T-helper 1 cell (primary cell): ENCODE measurements at places on chromosomes 6 and 20.
A peak's percentile ranks its signal among the peaks of the same experiment; 100 is the strongest.

- DNase-seq, result no peak
These were observed 155.6 kb downstream of the DTNBP1 start for GRCh38 chr6:15507221-15507620.

DNA sequence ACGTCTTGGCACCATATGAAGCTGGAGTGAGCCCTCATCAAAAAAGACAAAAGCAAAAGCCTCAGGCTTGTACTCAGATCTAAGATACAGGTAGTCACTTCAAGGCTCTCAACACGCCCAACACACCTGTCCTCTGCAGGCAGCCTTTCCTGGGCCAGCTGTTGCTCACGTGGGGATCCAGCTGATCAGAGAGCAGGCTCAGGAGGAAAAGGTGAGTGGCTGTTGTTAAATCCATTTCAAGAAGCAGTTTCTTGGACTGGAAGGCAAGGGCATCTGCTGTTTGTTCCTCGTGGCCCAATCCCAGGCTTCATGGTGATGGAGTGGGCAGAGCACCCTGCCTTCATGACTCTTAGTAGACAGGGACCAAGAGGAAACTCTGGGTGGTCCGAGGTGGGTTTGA lies 39.6 kb downstream of the ELMO2 start:
- no peak for DNase-seq

DNA sequence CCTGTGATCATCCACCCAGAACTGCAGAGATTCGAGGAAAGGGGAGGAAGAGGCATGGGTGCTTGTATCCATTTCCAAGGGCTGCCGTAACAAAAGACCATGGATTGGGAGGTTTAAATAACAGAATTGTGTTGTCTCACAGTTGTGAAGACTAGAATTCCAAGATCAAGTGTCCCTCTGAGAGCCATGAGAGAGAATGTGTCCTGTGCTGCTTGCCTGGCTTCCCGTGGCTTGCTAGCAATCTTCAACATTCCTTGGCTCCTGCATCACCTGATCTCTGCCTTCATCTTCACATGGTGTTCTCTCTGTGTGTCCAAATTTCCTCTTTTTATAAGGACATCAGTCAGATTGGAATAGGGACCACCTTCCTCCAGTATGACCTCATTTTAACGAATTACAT lies 69.8 kb downstream of the CDC40 start:
- no peak for DNase-seq

GRCh38 chr6:3013486-3013885 lies 13.8 kb downstream of the NQO2 start:
- DNase-seq, result no peak

GRCh38 chr6:30322527-30323501 lies 3.9 kb upstream of the TRIM39 start:
- DNase-seq, result no peak

- no peak for DNase-seq
These were observed 128.2 kb downstream of the SASH1 start for GRCh38 chr6:148470606-148471465.

GRCh38 chr6:155740781-155741399 lies 285.3 kb upstream of the NOX3 start:
- no peak for DNase-seq

- DNase-seq, result peak; percentile 68
These were observed 19.5 kb upstream of the UBE2J1 start for GRCh38 chr6:89371849-89372505.

DNA sequence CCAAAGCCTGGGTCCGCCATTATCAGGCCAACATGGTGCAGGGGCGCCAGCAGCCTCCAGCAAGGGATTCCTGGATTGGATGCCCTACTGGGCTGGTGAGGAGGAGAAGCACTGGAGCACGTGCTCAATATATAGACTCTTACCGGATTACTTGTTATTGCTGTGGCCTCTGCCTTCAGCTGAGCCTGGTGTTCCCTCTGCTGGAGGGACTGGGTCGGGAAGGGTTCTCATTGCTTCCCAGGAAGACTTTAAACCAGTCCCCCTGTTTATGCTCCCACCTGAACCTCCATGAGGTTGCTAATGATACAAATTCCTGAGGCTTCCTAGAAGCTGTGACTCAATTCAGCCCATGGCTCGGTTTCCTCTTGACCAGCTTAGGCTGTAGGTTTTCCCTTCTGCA lies 186.7 kb upstream of the ARID1B start:
- no peak for DNase-seq

GRCh38 chr20:56453352-56453751 lies 15.1 kb upstream of the RTF2 start:
- no peak for DNase-seq

DNA sequence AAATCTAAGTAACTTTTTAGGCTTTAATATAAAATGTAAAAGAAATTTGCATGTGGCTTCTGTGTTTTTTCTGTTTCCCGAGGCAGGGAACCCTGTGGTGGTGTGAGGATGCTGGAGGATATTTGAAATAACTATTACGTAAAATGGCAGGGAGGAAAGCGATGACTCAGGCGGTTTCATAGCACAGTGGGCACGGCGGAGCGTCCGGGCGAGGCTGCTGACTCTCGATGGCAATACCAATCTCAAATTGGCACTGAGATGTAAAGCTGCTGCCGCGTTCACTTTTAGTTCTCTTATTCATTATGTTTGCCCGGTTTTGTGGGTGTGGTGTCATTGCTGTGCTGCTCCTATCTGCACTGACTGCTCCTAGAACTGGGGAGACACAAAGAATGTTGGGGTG lies 254.3 kb downstream of the THBS2 start:
- no peak for DNase-seq

DNA sequence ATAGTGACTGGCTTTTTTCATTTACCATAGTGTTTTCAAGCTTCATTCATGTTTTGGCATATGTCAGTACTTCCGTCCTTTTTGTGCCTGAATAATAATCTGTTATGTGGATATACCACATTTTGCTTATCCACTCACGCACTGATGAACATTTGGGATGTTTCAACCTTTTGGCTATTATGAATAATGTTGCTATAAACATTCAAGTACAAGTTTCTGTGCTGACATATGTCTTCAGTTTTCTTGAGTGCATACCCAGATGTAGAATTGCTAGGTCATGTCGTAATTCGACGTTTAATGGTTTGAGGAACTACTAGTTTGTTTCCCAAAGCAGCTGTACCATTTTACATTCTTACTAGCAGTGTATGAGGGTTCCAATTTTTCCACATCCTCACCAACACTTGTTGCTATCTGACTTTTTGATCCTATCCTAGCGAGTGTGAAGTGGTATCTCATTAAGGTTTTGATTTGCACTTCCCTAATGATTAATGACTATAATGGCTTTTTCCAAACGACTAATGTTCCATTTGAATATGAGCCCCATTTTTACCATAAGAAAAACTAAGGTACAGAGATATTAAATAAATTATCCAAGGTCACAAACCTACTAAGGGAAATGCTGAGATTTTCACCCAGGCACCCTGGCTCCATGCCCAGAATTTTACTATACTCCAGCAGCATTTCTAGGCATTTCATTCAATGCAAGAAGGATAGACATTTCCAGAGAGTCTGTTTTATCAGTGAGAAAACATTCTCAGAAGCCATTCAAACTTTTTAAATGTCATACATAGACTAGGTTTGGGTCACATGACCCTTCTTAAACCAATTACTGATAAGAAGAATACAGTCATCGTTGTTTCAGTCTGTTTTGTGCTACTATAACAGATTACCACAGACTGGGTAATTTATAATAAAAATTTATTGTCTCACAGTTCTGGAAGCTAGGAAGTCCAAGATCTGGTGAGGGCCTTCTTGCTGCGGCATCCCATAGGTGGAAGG lies 71.1 kb upstream of the RUNX2 start:
- no peak for DNase-seq

GRCh38 chr6:137795501-137795900 lies 71.6 kb upstream of the TNFAIP3 start:
- no peak for DNase-seq

DNA sequence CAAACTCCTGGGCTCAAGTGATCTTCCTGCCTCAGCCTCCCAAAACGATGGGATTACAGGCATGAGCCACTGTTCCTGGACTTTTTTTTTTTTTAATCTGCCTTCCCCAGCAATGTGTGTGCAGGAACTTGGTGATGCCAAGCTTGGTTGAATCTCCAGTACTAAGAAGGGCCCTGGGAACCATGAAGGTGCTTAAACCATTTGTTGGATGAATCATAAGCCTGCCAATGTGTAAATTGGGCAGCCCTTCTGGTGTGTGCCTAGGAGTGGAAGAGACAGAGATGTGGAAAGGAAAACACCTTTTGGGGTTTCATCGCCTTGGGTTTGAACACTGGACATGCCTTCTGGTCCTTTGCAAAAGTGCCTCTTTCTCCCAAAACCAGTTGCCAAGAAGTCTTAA lies 7.1 kb upstream of the SPO11 start:
- no peak for DNase-seq

DNA sequence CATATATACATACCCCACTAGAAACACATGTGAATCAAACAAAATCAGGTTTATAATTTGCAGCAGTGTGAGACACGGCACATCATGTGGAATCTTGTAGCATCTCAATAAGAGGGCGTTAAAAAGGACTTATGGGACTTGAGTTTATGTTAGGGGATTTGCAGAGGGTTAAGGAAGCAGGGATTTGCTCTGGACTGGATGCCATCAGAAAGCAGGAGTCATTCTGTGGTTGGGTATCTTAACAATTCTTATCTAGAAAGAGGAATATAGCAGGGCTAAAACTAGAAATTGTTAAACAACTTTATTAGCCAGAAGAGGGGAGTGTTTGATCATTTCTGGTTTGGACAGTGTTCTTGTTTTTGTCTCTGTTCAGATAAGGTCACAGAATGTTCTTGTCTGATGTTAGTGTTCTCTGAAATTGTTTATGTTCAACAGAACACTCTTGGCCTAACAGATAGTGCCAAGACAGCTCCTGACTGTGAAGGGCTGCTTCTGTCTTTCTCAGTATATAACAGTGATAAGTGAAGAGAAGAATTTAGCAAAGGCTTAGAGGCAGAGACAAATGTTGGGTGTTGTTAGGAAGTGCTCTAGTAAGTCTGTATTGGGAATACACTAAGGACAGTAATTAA lies 39.2 kb downstream of the LIN28B start:
- no peak for DNase-seq

GRCh38 chr20:15886250-15886649 lies 687.0 kb downstream of the KIF16B start:
- DNase-seq, result no peak

- DNase-seq, result peak; percentile 74
These were observed 35.2 kb upstream of the HLA-G start for GRCh38 chr6:29792123-29793035.

DNA sequence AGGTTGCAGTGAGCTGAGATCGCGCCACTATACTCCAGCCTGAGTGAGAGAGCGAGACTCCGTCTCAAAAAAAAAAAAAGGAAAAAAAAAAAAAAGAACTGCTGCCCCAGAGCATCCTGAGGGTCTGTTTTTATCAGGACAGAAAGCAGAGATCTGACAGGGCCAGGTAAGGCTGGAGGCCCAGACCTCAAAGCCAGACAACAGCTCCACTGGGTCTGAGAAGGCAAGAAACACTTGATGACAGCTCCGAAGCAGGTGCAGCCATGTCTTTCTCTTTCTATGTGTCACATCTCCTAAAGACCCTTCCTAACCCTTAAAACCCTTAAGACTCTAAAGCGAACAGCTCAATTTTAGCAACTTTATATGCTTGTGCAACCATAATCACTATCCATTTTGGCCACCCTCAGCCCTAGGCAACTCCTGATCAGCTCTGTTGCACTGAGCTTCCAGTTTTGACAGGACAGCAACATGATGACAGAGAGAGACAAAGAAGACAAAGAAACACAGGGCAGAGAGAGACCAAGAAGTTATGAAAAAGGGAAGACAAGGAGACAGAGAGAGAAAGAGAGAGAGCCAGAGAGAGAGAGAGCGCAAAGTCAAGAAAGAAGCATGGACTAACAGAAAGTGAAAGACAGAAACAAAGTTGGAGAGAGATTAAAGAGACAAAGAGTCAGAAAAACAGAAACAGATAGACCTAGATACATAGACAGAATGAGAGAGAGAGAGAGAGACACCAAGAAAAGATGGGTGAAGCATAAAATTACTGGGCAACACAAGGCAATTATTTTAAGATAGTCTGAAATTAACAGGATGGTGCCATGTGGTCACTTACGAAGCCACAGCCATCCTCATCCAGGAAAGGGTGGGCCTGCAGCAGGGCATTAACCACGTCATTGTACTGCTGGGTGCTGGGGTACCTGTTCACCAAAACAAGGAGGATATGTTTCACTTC lies 39.2 kb downstream of the SAMD3 start:
- DNase-seq, result peak; percentile 82

- no peak for DNase-seq
These were observed 182.8 kb downstream of the TBXT start for GRCh38 chr6:165984729-165985275.

GRCh38 chr6:142416179-142416578 lies 114.4 kb downstream of the ADGRG6 start:
- no peak for DNase-seq

DNA sequence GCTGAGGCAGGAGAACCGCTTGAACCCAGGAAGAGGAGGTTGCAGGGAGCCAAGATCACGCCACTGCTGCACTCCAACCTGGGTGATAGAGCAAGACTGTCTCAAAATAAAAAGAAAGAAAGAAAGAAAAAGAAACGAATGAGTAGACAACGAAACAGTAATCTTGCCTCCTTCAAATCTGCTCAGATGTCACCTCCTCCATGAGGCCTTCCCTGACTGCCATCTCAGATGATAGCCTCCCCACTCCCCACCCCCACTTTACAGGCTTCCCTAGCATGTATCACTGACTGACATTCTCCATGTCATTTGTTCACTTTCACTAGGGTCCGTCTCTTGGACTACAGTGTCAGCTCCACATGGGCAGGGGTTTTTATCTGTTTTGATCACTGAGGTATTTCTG lies 36.4 kb downstream of the C20orf203 start:
- no peak for DNase-seq

- DNase-seq, result no peak
These were observed 29.8 kb downstream of the SLC13A3 start for GRCh38 chr20:46621492-46621891.

- no peak for DNase-seq
These were observed 112.2 kb upstream of the ARMC2 start for GRCh38 chr6:108736002-108736361.

DNA sequence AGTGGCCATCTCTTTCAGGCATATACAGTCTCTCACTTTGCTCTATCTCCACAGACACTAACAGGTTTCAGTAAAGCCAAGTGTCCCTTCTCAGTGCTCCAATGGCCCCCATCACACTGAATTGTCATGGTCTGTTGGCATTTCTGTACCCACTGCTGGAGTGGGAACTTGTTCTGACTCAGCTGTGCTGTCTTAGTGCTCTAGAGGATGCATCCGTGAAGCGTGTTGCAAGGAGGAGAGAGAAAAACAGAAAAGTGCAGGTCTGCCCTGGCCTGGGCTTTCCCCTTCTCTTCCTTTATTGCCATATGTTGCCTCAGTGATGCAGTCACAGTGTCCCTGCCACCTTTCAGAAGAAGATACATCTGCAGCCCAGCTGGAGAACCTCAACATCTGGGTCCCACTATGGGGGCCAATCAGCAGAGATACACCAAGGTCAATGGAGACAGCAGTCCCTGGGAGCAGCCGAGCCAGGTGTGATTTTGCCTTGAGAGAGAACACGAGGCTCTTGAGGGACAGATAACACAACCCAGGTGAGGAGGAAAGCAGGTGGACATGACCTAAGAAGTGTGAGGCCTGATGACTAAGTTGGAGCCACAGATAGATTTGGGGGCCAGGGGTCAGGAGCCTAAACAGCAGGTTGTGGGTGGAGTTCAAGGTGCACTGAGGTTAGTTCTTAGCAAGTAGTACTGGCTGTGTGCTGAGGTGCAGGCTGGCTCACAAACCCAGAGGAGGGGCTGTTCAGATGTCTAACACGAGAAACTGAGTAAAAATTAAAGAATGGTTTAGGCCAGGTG lies 5.6 kb upstream of the PLCG1 start:
- DNase-seq, result peak; percentile 37

GRCh38 chr6:100370265-100370664 lies 94.5 kb downstream of the SIM1 start:
- no peak for DNase-seq
